Sigmoid colon (tissue), 7 donors: ENCODE measurements at places on chromosomes 5 and 9. TPM values are rescaled to one million over a fixed set of nuclear protein-coding genes. Genes with fewer than 3 reads are reported as not detected.

GPR150 gene
- total RNA-seq, result 0.36 TPM

DNA sequence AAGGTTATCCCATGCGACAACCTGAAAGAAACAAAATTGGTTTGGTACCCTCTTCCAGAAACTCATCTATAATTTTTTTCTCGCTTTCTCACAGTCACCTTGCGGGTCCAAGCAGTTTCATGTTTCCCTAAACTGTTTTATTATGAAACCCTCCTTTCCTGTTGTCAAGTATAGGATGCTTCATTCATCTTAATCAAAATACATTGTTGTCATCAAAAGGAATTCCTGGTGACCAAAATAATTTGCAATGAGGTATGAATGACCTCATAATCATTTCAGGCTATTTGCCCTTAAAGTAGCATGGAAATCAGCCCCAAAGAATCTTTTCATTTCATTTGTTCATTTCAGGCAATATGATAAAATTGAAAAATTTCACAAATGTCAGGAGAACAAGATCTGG is 503.0 kb downstream of the SPATA31D1 start:
- DNase-seq, result no peak
- no peak overlapping the region for H3K4me3 ChIP-seq
- no peaks in the 10 kb centered on the region for H3K27me3 ChIP-seq

TRIO gene
- 212 TPM for total RNA-seq

PCDHB6 gene
- total RNA-seq, result 0.71 TPM

DNA sequence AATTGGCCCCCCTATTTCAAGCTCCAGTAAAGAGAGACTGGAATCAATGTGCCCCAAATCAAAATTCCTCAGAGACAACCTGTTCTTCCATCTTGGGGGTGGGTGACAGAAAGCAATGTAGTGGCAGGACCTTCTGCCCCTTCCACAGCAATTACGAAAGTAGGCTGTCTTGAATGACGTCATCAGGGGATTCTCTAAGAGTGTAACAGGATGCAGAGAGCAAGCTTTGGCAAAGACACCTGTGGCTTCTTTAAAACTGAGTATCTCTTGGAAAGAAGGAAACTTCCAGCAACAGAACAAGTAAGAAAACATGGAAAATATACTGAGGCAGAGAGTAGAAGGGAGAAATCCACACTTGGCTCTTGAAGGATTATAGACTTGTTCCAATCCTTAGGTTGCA is 247.6 kb upstream of the PDE4D start:
- H3K4me3 ChIP-seq, result no peak overlapping the region
- H3K36me3 ChIP-seq, result no peaks in the 10 kb centered on the region
- DNase-seq, result no peak
- H3K27ac ChIP-seq, result no peak overlapping the region
- H3K27me3 ChIP-seq, result no peaks in the 10 kb centered on the region

DNA sequence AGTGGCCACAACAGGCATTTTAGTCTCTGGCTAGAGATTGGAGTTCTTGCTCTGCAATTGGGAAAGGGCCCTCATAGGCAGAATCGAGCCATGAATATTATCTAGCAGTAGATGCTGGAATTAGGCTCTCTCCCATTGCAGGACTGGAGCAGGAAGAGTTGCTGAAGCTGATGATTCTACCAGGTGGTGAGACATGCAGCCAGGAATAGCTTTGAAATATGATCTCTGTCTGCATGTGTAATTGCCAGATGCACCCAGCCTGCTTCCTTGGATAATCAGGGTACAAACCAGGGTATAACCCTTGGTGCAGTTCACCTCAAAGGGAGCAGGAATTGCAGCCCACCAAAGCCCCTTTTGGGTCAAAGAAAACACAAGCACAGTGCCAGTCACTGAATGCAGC is 211.4 kb upstream of the FTMT start:
- H3K4me3 ChIP-seq, result no peak overlapping the region
- H3K27ac ChIP-seq, result no peak overlapping the region
- H3K36me3 ChIP-seq, result no peaks in the 10 kb centered on the region
- no peaks in the 10 kb centered on the region for H3K4me1 ChIP-seq
